Activated T-cell treated with anti-CD3 and anti-CD28 coated beads, Interleukin-2, amount 50 U/mL, for 72 hours (primary cell): ENCODE measurements at places on chromosomes 7 and 10.
A peak's percentile ranks its signal among the peaks of the same experiment; 100 is the strongest.

GRCh38 chr10:31657434-31657872 is 271.2 kb downstream of the ARHGAP12 start:
- DNase-seq: no peak

DNA sequence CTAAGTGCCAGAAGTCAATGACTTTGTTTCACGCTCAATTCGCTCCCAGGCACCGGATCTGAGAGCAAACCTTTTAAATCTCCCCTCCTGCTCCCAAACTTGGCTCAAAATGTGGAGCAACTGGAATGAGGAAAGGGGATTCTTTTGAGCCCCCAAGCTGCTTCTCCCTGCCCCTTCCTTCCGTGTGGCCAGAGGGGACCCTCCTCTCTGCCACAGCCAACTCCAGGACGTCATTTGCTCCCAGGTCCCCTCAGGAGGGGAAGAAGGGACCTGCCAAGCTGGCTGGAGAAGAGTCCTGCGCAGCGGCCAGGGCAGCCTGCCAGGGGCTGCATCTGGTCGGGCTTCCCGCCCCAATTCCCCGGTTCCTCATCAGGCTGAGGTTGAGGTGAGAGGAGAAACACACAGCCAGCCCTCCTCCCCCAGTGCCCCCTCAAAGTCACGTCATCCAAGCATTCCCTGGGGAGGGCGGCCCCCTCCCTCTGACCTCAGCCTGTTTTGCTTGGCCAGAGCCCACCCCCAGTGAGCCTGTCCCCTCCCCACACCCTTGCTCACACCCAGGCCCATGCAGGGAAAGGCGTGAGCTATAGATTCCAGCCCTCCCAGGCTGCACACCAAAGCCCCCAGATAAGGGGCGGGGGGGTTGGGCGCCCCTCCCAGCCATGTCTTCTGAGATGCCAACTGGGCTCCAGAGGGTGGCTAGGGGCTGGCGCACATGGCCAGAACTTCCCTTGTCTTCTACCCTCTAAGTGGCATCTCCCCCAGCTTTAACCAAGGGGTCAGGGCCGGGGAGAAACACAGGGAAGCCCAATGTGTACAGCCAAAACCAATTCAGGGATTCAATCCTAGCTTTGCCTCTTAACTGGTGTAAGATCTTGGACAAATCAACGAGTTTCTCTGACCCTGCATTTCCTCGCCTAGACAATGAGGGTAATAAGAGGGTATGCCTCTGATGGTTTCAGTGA is 35.0 kb downstream of the SH3PXD2A start:
- no peak for DNase-seq

GRCh38 chr7:16647435-16647960 is 1.5 kb downstream of the BZW2 start:
- DNase-seq: no peak

DNA sequence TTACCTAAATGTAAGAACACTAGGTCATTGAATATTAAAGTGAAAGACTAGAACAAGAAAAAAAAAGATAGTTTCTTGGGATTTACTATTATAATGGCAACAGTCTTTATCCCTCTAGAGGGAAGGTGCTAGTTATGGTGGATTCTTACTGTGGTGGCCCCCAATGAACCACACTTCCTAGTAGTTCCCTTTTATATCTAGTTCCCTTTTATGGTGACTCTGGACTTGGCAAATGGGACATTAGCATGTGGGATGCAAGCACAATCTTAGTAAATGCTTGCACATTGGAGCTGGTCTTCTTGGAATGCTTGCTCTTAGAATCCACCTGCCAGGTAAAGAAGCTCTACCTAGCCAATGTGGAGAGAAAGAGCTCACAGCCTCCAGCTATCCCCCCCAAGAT is 430.2 kb downstream of the LRMDA start:
- no peak for DNase-seq

DNA sequence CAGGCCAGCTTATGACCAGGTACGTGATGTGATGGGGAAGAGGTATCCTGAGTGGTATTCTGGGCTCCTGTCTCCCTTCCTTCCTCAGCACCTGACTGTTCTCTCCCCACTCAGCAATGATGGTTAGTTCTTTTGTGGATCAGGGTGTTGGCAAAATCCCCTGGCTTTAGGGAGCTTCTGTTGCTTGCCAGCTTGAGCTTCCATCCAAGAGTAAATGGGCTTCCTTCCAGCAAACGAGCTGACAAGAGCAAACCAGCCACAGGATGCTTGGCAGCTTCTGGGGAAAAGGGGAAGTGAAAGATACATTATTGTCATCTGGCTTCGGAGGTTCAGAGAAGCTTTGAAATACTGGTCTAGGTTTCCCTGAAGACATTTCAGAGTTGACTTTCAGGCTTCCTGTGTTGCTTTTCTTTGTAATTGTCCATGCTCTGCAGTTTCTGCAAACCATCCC is 5.2 kb downstream of the DUSP5 start:
- no peak for DNase-seq

DNA sequence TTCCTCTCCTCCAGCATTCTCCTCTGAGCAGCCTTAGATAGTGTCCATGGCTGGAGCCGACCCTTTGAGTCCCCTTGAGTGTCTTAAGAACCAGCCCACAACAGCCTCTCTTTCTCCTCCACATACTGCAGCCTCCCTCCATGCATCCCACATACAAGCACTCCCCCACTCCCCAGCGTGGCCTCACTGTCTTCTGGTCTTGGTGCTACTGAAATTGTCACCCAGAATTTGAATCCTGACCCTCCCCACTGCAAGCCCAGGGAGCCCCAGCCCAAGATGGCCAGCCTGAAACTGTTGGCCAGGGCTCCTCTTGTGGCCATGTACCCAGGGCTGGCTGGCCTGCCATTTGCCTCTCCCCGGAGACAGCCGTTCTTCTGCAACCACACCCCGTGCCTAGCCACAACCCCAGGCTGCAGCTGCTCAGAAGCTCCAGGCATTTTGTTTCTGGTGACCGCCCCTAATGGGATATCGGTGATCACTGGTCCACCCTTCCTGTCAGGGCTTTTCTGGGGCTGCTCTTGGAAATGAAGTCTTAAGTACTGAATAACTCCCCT is 18.8 kb upstream of the SH2D4B start:
- no peak for DNase-seq

DNA sequence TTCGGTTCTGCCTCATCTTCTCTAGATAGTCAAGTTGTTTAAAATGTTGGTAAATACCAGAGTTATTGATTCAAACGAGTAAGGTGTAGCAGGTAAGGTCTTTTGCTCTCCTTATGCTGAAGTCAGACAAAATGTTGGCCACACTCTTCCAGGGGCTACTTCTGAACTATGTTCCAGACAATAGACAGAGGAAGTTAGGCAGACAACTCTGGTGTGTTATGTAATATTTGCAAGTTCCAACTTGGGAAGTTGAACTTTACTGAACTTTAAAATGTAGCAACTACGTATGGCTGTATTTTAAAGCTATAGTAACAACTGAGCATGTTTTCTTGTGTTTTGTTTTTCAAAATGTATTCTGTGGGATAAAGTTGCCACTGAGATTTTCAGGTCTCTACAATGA is 125.7 kb upstream of the NEBL start:
- DNase-seq: no peak

GRCh38 chr10:48839809-48840679 is 99.6 kb downstream of the LRRC18 start:
- DNase-seq: no peak

- DNase-seq: peak; percentile 65
Measured at GRCh38 chr10:43606323-43607198, at the start of gene ZNF485. TSS of gene ZNF485 (plus strand) at chr10:43606438. CDS start at chr10:43607051, 613 bp downstream.

DNA sequence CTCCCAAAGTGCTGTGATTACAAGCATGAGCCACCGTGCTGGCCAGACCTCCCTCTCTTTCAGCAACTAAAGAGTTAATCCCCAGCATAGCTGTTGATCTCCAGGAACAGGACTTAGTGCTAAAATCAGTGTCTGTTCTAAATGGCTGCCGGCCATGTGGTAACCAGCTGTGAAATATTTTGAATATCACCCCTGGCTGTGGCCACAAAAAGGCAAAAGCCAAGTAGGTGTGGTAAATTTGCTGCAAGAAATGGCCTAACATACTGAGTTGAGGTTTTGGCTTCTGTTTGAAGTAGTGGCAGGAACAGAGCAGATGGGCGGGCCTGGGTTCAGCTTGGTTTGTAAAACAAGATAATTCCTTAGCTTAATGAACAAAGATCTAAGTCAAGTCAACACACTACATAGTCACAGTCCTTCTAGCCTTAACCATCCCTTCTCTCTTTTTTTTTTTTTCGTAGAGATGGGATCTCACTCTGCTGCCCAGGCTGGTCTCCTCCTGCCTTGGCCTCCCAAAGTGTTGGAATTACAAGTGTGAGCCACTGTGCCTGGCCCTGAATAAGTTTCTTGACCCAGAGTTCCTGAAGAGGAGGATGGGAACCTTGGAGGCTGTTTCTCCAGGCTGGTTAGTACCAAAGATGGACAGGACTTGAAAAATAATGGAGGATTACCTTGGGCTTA is 22.7 kb upstream of the AGFG2 start:
- DNase-seq: peak; percentile 9

GRCh38 chr10:8404721-8405120 is 350.2 kb downstream of the GATA3 start:
- peak; percentile 46 for DNase-seq

GRCh38 chr10:133475821-133476640 is 22.3 kb downstream of the SCART1 start:
- DNase-seq: peak; percentile 16

DNA sequence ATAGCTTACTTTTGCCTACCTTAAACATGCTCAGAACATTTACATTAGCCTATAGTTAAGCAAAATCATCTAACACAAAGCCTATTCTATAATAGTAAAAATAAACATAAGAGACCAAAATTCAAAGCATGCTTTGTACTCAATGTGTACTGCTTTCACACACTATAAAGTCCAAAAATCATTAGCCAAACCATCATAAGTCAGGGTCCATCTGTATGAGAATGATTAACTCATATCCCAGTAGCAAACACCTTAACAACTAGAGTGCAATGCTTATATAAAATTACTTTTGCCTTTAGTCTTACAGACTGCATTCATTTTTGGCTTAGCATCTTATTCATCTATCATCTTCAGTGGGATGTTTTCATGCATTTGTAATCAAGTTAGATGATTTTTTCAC is 49.4 kb upstream of the VWC2 start:
- DNase-seq: no peak

DNA sequence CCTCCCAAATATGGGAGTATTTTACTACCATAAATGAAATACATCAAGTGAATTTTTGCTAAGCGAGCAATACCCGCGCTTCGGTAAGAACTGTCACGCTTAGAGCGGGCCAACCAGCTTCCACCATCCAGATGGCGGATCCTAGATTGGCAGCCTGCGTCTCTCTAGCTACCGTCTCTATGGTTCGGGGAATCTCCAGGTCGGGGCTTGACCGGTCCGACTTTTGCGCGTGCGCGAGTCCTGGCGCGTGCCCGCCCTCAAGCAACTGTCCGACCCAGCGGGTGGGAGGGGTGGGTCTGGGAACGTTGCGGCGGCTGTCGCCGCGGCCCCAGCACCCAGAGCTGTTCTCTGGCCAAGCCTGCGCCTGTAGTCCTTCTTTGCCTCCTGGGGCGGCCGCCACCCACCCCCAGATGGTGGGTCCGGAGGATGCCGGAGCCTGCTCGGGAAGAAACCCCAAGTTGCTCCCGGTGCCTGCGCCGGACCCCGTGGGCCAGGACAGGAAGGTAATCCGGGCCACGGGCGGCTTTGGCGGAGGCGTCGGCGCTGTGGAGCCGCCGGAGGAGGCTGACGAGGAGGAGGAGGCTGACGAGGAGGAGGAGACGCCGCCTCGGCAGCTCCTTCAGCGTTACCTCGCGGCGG is at the start of gene TBC1D12:
TSS of gene TBC1D12 (plus strand) at position 338 of the 639 bp plus-strand sequence. CDS start at position 411, 73 bp downstream.
- peak; percentile 59 for DNase-seq

DNA sequence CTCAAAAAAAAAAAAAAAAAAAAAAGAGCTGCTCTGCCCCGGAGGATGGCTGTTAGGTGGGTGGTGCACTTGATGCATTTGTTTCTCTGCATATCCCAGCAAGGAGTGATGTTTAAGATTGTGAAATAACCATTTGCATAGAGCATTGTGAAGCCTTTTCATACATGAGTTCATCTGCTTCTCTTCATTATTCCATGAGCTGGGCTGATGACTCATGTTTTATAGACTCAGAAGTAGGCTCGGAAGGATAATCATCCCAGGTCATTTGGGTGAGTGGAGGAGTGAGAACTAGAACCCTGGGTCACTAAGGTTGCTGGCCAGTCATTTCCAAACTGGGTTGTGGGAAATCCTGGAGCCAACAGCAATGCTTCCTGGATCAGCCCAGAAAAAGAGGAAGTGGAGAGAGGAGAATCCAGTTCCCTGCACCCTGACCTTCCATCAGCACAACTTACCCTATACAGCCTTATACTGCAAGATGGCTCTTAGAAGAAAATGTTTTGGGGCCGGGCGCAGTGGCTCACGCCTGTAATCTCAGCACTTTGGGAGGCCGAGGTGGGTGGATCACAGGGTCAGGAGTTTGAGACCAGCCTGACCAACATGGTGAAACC is 45.3 kb downstream of the TACC2 start:
- DNase-seq: no peak

DNA sequence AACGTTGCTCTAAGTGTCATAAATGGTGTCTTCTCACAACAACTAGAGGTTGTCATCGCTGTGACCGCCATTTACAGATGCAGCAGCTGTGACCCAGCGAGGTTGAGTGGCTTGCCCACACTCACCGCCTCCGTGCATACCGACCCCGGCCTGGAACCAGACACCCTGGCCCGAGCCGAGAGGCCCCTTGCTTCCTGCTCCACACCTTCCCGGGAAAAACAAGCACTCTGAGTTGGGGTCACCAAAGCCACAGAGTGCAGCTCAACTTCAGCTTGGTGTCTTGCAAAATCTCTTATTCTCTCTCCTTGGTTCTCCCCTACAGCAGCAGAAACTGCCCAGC is 115.7 kb upstream of the PPP2R2D start:
- no peak for DNase-seq

DNA sequence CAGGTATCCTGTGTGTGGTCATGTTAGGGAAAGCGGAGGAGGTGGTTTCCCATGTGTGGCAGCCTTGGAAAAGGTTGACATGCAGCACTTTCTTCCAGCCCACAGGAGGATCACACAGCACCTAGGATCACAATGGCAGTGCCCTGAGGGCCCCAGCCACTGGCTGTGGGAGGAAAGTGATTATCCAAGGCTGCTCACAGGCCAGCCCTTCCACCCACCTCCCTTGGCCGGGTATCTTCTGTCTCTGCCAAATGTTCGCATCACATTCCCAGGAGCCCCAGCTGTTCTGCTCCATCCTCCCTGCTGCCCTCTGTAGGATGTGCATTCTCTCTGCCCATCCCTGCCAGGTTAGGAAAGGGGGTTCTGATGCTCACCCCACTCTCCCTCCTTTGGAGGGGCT is 2.5 kb upstream of the MLXIPL start:
- DNase-seq: no peak

DNA sequence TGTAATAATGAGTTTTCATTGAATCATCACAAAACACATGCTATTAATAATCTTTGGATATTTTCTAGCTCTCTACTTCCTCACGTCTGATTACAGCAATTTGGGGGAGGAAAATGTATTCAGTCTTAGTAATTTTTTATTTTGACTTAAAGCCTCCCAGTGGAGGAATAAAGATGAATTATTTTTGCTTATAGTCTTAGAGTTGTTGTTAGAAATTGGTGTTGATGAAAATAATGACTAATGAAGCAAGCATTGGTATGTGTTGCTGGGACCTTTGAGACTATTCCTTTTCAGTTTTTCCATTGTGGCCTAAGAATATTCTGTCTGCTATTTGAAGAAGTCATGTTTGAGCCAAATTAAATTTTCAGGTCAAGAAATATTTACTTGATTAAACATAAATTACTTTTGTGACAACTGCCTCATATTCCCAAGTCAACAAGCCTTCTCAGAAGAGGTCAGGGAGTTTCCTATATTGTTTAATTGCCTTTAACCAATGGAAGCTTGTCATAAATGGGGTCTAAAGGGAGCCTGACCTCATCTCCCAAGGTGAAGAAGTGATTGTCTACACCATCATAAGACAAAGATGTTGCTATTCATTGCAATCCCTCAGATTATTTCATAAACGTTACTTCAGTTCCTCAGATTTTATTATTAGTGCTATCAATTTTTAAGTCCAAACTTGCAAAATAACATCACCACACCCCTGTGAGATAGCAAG is 90.0 kb downstream of the ST7 start:
- no peak for DNase-seq
